ENCODE measurements at places on chromosomes 16 and 17.
A peak's percentile ranks its signal among the peaks of the same experiment; 100 is the strongest.

- DNase-seq: no peak
These were observed at the start of gene SLFN14 for GRCh38 chr17:35560703-35561102. TSS of gene SLFN14 (minus strand) at chr17:35560819. CDS start at chr17:35558062, 2,757 bp downstream.

GRCh38 chr16:66604376-66605176, at the start of gene CMTM3:
TSS of gene CMTM3 (plus strand) at chr16:66604704. CDS start at chr16:66604806, 102 bp downstream.
- peak; percentile 45 for DNase-seq

DNA sequence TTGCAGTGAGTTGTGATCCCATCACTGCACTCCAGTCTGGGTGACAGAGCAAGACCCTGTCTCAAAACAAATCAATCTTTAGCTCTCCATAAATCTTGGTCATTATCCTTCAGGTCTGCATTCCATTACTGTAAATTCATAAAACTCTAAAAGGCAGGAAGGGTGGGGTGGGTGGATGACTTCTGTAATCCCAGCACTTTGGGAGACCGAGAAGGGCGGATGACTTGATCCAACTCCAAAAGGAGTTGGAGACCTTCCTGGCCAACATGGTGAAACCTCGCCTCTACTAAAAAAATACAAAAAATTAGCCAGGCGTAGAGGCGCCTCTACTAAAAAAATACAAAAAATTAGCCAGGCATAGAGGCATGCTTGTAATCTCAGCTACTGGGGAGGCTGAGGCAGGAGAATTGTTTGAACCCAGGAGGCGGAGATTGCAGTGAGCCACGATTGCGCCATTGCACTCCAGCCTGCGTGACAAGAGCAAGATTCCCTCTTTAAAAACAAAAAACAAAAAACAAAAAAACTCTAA, 2.2 kb upstream of the UBE2Z start:
- DNase-seq: no peak

DNA sequence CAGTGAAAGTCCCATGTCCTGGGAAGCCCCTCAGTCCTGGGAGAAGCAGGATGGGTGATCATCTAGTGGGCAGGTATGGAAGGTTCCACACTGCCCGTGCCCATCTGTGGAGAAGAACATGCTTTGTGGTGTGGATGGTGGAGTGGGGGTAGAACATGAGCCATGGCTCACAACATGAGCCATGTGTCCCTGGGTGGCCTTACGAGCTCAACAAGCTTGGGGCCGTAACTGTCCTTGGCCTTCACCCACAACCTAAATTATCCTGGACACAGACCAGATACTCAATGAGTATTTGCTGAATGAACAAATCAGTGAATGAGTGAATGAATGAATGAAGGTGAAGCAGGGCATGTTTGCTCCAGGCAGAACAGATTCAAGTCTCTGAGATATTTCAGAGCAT, 13.5 kb downstream of the SOX8 start:
- no peak for DNase-seq

DNA sequence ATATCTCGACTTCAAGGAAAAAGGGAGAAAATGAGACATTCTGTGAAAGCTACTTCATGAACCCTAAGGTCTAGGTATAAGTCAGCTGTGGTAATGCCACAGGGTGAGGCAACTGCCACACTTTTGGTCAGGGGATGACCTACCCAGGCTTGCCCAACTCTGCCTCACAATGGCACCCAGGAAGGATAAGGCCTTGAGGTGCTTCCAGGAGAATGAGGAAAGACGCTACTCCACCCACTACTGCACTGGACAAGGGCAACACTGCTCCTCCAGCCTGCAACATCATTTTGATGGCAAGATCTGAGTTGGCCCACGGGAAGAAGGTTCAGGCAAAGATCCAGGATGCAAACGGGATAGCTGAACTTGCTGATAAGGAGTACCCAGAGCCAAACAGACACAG, 22.0 kb upstream of the GFOD2 start:
- no peak for DNase-seq

- no peak for DNase-seq
These were observed 15.9 kb upstream of the TNS4 start for GRCh38 chr17:40517286-40517662.

DNA sequence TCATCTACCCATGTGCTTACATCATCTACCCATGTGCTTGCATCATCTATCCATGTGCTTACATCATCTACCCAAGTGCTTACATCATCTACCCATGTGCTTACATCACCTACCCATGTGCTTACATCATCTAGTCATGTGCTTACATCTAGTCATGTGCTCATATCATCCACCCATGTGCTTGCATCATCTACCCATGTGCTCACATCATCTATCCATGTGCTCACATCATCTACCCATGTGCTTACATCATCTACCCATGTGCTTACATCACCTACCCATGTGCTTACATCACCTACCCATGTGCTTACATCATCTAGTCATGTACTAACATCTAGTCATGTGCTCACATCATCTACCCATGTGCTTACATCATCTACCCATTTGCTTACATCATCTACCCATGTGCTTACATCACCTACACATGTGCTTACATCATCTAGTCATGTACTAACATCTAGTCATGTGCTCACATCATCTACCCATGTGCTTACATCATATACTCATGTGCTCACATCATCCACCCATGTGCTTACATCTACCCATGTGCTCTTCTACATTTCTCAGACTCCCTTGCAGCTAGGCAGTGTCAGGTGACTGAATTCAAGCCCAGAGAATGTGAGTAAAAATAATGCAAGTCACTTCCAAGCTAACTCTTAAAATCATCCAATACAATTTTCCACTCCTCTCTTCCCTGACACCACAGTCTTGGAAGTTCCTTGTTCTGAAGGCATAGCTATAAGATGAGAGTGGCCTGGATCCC, 196.8 kb downstream of the CBLN1 start:
- DNase-seq: no peak

GRCh38 chr16:25679511-25679910, 12.2 kb upstream of the HS3ST4 start:
- DNase-seq: no peak

DNA sequence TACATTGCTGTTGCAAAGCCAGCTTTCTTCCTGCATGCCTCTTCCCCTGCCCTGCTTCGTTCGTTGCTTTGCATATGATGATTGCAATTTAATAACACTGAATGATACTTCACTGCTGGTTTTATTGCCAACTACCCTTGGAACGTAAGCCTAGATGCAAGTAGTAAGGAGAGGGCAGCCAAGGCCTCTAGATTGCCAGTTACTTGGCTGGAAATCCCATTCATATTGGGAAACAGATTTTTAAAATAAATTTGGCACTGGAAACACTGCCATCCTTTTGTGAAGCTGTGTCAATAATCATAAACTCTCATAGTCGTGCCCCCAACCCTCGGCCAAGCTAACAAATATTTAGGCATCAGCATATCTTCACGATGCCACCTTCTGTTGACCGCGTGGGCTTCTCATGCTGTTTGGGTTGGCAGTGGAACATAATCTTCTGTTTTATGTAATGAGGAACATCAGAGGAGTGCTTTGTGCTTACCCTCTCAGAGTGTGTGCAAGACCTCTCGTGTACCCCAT, 86.5 kb downstream of the MAP2K6 start:
- no peak for DNase-seq

Measured in T-helper 22 cell (primary cell).